Esophagus squamous epithelium (tissue), 5 donors: ENCODE measurements at places on chromosomes 2 and 18.

DNA sequence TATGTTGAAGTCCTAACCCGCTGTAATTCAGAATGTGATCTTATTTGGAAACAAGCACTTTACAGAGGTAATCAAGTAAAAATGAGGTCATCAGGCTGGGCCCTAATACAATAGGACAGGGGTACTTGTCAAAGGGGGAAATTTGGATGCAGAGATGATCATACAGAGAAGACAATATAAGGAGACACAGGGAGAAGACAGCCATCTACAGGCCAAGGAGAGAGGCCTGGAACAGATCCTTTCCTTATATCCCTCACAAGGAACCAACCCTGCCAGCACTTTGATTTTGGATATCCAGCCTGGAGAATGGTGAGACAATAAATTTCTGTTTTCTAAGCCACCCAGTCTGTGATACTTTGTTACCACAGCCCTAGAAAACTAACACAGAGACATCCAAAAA is 104.3 kb downstream of the METTL4 start:
- no peak overlapping the region for H3K27ac ChIP-seq
- H3K27me3 ChIP-seq: no peaks in the 10 kb centered on the region
- no peak for DNase-seq
- no peak overlapping the region for H3K4me3 ChIP-seq
- no peaks in the 10 kb centered on the region for H3K4me1 ChIP-seq

GRCh38 chr2:54226260-54226659 is 29.8 kb downstream of the TSPYL6 start:
- H3K4me1 ChIP-seq: no peaks in the 10 kb centered on the region
- no peak overlapping the region for H3K27ac ChIP-seq
- no peak overlapping the region for H3K4me3 ChIP-seq
- no peaks in the 10 kb centered on the region for H3K27me3 ChIP-seq
- DNase-seq: no peak

DNA sequence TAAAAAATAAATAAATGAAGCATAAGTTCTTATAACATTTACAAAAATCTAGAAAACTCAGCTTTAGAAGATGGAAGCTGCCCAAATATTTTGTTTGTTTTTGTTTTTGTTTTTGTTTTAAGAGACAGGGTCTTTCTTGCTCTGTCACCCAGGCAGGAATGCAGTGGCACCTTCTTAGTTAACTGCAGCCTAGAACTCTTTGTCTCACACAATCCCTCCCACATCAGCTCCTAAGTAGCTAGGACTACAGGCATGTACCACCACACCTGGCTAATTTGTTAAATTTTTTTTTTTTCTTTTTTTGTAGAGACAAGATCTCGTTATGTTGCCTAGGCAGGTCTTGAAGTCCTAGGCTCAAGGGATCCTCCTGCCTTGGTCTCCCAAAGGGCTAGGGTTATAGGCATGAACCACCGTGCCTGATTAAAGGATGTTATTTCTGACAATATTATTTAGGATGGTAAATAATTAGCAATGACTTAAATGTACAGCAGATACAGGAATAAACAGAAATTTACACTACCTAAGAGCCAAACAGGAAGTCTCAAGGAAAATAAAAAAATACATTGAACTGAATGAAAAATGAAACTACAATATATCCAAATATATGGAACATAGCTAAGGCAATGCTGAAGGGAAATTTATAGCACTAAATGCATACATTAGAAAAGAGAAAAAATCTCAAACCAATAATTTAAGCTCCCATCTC is 17.2 kb downstream of the SESTD1 start:
- H3K4me3 ChIP-seq: no peak overlapping the region
- no peaks in the 10 kb centered on the region for H3K27me3 ChIP-seq
- peaks cover 6% of the 10 kb centered on the region for H3K4me1 ChIP-seq
- no peaks in the 10 kb centered on the region for H3K36me3 ChIP-seq
- DNase-seq: no peak

GRCh38 chr2:105395691-105396090 is 3.2 kb downstream of the FHL2 start:
- DNase-seq: no peak
- peak overlapping the region; percentile 97 for H3K4me3 ChIP-seq
- no peaks in the 10 kb centered on the region for H3K36me3 ChIP-seq
- H3K4me1 ChIP-seq: peaks cover 51% of the 10 kb centered on the region
- H3K27ac ChIP-seq: peak overlapping the region; percentile 98
- H3K27me3 ChIP-seq: no peaks in the 10 kb centered on the region

DNA sequence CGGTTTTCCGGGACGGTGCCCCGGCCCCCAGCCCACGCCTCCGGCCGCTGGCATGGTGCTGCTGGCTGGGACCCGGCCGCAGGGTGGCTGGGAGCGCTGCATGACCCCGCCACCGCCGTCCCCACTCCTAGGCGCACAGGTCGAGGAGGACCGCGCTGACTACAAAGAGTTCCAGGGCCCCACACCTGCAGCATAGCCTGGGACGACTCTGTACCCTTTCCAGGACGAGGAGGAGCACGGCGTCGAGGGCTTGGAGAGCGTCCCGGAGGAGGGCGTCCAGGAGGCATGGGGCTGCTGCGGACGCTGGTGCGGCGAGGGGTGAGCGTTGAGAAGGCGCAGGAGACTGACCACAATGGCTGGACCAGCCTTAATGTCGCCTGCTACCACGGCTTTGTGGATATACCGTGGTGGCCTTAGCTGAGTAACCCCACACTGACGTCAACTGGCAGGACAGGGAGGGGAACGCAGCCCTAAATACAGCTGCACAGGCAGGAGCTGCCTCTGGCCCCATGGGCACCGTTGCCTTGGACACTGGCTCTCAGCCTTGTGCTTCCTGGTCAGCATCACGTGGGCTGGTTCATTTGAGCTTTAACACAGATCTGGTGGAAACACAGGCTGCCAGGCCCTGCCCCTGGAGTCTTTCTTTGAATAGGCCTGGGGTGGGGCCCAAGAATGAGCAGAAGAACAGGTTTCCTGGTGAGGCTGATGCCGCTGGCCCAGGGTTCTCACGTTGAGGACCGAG is 40.9 kb upstream of the TRIM43B start:
- DNase-seq: no peak
- H3K4me1 ChIP-seq: peaks cover 31% of the 10 kb centered on the region
- H3K4me3 ChIP-seq: peak overlapping the region; percentile 70

DNA sequence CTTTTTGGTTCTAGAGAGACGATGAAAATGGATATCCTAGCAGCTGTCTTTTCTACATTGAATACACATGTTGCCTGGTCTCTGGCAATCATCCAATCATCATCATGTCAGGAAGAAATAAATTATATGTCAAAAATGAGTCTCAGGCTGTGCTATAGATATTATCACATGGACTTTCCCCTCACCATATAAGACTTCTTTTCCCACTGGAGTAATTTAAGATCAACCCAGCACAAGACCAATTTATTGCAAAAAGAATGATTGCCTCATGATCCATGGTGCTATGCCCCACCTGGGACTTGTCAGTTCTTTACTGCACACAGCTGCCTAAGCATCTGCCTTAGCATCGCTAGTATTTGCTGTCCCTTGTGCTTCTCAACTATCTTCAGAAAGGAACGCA is 783.7 kb upstream of the TMEFF2 start:
- no peak overlapping the region for H3K4me3 ChIP-seq
- no peaks in the 10 kb centered on the region for H3K4me1 ChIP-seq
- no peak for DNase-seq
- H3K36me3 ChIP-seq: no peaks in the 10 kb centered on the region
- H3K27ac ChIP-seq: no peak overlapping the region
- no peaks in the 10 kb centered on the region for H3K27me3 ChIP-seq
